ENCODE measurements at places on chromosomes 7 and 10. TPM values are rescaled to one million over a fixed set of nuclear protein-coding genes. Genes with fewer than 3 reads are reported as not detected.
A peak's percentile ranks its signal among the peaks of the same experiment; 100 is the strongest.

Gene TMEM196
- total RNA-seq, result not detected

Gene TSPAN12
- 55.8 TPM for total RNA-seq

Gene LLCFC1
- total RNA-seq, result not detected

Gene NANOS1
- 5.2 TPM for total RNA-seq

Gene SUV39H2
- total RNA-seq, result 3.0 TPM

GRCh38 chr7:33640741-33641140 is 264.6 kb upstream of the BMPER start:
- DNase-seq, result no peak

DNA sequence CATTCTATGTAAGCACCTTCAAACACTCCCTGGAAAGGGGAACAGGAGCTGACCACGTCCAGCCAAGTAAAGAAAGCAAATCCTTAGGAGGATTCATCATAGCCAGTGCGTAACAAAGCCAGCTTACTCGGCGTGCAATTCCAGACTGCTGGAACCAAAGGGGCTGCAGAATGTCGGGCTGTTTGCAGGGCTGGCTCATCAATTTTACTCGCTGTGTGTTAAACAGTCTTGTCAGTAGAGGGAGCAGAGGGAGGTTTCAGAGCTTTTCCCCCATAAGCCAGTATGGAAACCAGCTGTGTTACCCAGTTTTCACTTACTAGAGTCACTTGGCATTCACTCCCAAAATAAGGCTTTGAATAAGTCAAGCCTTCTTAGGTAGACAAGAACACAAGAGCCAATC is 127.1 kb downstream of the KMT2E start:
- no peak for DNase-seq

DNA sequence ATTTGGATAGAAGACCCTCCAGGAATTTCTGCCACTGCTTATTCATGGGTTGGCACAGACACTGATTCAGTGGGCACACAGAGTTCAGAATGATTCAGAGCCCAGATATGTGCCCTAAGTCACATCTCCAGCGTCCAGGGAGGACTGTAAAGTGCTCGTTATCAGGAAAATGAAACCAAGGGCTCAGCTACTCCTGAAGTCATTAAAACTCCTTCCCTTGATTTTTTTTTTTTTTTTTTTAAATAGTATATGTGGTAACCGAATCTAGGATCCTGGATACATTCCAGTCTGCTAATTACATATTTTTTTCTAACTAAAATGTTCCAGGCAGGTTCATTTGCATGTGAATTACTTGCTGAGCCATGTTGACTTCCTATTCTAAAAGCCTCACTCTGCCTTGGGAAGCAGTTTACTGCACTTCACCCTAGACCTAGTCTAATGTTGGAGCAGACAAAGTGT is 34.7 kb downstream of the MET start:
- DNase-seq, result no peak

GRCh38 chr10:101493249-101493648 is 94.8 kb downstream of the POLL start:
- no peak for DNase-seq

DNA sequence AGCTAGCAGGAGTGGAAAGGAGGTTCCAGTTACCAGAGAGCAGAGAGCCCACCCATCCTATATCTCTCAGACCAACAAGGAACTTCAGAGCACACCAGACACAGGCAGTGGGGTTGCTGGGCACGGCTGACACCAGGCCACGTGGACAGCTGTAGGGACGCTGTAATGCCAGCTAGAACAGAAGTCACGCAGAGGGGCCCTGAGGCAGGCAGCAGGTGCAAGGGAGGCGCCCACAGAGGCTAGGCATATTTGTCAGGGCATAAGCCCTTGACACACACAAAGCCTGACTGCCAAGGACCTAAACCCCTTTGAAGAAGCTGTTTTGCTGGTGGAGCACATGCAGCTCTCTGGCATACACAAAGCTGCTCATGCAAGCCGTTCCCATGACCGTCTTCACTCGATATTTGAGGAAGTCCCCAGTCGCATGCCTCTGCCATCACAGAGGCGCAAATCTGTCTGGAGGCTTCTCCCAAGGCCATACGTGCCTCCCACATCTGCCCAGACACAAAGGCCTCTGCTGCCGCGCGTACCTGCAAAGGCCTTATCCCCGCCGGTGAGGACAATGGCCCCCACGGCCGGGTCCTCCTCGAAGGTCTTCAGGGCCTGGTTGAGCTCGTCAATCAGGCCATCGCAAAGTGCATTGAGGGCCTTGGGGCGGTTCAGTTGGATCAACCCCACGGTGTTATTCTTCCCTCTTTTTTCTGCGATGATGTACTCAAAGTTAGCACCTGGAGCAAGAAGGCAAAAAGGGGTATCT is 2.9 kb downstream of the ECHS1 start:
- DNase-seq, result no peak

DNA sequence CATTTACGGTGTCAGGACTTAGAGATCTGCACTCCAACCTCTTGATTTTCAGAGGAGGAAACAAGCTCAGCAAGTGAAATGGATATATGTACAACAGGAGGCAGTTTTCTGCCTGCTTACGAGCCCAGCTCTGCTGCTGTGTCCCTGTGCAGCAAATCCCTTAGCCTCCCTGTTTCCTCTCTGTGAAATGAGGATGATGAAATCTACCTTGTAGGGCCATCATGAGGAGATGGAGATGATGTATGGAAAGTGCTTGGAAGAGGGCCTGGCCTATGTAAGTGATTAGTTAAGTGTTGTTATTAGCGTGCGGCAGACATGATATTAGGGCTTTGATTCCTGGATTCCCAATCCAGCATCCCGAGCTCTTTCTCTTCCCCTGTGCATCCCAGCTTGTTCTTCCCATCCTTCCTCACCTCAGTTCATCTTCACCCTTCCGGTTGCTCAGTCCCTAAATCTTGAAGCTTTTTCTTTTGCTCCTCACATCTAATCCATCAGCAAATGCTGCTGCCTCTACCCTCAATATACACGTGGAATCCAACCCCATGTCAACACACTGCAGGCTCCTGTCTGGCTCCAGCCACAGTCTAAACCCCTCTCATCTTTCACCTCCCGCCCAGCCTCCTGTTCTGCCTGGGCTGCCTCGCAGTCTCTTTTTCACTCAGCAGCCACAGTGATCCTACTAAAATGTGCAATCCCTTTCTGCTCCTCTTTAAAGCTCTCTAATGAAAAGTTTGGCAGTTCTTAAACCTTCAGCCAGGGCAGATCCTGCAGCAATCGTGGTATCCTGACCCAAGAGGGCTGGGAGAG is 113.8 kb downstream of the MARCHF5 start:
- no peak for DNase-seq

GRCh38 chr7:4271716-4272015 is 410.4 kb upstream of the FOXK1 start:
- DNase-seq, result no peak

DNA sequence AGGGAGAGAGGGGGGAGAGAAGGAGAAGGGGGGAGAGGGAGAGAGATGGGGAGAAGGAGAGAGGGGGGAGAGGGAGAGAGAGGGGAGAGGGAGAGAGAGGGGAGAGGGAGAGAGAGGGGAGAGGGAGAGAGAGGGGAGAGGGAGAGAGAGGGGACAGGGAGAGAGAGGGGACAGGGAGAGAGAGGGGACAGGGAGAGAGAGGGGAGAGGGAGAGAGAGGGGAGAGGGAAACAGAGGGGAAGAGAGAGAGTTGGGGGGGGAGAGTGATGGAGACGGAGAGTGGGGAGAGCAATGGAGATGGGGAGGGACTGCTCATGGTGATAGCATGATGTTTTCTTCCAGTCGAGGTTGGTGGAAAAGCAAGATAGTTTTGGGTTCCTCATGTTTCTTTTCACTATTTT is 172.4 kb downstream of the DNAJB6 start:
- DNase-seq, result no peak

DNA sequence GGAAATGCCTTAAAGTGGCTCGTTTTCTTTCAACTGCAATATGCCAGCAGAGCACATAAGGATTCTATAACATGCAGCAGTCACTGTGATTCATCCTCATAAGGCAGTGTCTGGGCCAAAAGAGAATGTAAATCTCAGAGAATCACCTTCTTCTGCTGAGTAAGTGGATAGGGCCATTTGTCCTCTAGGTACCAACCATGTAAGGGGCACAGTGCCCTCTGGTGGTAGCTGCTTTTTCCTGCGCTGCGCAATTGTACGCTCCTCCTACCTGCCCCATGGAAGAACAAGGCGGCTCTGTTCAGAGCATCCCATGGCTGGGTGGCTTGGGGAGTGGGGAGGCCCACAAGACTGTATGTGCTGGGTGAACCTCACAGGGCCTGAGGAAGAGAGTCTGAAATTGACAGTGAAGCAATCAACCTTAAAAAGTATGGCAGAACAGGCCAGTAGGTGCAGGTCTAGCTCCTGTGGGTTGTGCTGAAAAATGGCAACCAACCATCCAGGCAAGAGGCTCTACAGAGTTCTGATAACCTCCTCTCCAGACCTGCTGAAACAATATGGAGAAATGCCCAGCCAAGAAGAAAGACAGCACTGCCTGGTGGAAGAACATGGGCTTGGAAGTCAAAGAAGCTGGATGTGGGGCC is 78.6 kb upstream of the C10orf90 start:
- peak; percentile 77 for DNase-seq

DNA sequence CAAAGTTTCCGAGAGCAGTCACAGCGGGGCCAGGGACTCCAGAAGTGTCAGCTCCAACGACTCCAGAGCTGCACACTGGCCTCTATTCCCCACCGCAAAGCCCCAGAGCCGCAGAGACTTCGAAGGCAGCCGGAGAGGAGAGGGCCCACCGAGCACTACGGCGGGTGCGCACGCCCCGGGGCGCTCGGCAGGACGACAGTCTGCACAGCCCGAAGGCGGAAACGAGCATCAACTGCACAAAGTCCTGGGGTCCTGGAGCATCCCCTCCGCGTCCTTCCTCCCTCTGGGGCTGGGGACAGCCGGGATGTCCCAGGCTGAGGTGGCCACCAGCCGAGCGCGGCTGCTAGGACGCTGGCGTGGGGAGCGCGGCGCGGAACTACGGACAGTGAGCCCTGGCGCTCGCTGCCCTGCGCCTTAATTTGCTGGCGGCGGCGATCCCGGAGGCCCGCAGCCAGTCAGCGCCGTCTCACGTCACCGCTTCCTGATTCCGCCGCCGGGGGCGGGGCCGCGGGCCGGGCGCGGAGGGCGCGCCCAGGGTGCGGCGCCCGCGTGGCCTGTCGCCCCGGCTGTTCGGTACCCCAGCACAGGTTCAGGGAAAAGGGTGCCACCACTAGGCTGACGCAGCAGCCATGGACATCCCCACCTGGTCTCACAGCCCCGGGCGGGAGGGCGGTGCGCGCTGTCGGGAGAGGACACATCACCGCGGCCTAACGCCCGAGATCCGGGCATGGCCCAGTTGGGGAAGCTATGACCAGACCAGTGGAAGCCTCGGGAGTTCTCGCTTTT is at the start of gene TBX20:
TBX20 (minus strand) TSS at position 391 of the 786 bp plus-strand sequence. CDS start 480 bp downstream, outside the sequence.
- peak; percentile 86 for DNase-seq

GRCh38 chr7:155234950-155235789 is 62.5 kb upstream of the INSIG1 start:
- no peak for DNase-seq

DNA sequence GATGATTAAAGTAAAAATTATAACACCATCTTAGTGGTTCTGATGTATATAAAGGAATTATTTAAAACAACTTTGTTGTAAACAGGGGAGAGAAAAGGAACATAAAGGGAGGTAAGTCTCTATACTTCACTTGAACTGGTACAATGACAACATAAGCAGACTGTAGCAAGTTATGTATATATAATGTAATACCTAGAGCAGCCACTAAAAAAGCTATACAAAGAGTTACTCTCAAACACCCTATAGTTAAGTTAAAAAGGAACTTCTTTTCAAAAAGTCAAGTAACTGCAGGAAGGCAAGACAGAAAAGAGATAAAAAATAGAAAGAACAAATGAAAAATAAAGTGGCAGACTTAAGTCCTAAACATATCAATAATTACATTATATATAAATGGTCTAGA is 82.3 kb downstream of the ZNF503 start:
- no peak for DNase-seq

Measured in right atrium auricular region (tissue), 2 donors.